ENCODE measurements at places on chromosomes 6 and 20.

GRCh38 chr6:144661116-144661806, 376.1 kb downstream of the UTRN start:
- no peak for DNase-seq

DNA sequence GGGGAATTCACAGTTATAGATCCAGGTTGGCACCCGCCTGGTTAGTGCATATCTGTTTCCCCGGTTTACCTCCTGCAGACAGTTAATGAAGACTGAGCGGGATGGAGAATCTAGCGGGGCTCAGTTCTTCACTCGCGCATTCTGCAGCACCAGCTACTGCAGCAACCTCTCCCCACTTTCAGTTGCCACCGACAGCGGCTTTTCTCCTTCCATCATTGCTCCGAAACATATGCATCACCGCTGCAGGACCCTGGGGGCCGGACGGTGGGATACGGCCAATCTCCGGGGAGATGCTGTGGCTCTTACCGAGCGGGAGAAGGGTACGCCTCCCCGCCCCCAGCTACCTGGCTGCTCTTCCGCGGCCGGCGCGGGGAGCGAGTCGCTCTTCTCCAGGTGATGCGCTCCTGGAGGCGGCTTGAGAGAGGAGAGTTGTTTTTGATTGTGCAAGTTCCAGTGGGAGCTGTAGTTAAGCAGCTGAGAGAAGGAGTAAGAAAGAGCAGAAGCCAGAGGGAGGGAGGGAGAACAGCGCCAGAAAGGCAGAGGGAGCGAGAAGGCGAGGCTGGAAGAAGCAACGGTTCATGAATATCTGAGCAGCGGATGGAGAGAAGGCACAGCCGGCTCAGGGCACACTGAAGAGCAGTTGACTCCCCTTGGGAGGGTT, at the start of gene SGK1:
Gene SGK1, minus strand, starts transcription at position 642 of the 661 bp plus-strand sequence. CDS start 652 bp downstream, outside the sequence.
- no peak for DNase-seq

DNA sequence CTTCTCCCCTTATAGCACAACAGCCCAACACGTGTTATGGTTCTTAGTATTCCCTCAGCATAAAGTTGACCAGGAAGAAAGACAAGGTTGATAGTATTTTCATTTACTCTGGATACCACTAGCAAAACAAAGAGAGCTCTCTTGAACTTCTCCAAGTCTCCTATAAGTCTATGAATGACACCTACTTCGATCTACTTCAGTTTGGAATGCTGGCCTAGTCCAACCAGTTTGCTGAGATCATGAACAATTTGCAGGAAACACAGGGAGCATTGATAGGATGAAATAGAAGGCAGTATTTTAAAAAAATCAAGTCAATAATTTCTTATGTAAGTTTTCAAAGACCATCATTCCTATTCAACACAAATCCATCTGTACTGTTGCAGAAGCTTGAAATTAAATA, 93.6 kb downstream of the GJA10 start:
- DNase-seq = no peak

DNA sequence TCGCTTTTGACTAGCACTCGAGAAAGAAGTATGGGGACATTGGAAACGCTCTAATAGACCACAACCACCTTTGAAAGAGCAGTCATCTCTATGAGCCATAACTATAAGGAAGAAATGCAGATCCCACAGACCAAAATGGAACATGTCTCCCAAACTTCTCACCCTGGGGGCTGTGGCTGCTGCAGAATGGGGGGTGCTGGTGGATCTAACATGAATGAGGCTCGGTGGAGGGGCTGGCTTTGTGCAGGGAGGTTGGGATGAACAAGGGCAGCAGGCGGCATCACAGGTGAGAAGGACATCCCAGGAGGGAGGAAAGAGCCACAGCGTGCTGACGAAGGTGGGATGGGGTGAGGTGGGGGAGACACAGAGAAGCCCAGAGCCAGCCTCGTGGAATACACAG, 10.5 kb upstream of the CCR6 start:
- DNase-seq = no peak

DNA sequence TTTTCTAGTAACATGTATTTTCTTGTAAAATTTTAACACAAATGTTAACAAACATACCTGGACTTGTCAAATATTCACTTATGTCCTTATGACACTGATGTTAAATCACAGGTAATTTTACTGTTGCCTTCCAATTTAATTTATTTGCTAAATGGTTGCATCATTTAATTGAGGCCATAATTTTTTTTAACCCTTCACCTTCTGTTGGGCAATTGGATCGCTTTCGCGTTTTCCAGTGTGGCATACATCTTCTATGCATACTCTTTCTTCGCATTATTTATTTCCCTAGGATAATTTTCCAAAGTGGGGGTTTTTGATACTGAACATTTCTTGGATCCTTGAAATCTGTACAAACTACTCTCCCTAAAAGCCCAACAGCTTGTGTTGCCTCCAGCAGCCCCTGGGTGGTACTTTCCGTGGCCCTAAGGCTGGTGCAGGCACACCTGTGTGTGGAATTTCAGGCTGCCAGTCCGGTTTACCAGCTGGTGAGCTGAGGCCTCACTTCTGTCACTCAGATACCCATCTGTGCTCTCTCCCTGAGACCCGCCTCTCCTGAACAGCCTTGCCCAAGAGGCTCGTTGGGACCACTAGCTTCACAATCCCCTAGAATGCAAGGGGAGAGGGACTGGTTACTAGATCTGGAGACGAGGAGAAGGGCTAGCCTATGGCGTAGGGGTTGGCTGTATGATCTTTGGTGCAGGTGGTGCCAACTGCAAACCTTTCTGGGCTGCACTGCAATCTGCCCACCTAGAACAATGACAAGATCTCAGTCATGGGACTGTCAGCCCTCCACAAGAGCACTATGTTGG, 11.2 kb upstream of the C20orf144 start:
- no peak for DNase-seq

DNA sequence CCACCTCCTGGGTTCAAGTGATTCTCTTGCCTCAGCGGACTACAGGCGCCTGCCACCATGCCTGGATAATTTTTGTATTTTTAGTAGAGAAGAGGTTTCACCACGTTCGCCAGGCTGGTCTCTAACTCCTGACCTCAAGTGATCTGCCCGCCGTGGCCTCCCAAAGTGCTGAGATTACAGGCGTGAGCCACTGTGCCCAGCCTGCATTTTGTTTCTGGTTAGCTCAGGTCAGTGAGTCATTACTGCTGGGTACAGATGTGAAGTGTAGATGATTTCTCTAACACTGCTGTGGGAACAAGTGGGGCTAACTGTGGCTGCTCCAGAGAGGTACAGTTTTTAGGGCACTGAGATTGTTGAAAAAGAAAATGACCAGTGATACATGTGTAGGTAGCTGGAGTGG, 188.6 kb downstream of the PRL start:
- no peak for DNase-seq

GRCh38 chr20:46631212-46631869, 19.9 kb downstream of the SLC13A3 start:
- no peak for DNase-seq

DNA sequence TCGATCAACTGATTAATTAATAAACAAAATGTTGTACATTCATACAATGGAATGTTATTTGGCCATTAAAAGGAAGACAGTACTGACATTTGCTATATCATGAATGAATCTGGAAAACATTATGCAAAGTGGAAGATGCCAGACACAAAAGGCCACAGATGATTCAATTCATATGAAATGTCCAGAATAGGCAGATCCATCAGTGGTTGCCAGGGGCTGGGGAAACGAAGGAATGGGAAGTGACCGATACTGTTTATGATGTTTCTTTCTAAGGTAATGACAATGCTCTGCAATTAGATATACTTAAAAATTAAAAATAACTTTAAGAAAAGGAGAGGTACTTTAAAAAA, 37.2 kb downstream of the ELOVL5 start:
- no peak for DNase-seq

DNA sequence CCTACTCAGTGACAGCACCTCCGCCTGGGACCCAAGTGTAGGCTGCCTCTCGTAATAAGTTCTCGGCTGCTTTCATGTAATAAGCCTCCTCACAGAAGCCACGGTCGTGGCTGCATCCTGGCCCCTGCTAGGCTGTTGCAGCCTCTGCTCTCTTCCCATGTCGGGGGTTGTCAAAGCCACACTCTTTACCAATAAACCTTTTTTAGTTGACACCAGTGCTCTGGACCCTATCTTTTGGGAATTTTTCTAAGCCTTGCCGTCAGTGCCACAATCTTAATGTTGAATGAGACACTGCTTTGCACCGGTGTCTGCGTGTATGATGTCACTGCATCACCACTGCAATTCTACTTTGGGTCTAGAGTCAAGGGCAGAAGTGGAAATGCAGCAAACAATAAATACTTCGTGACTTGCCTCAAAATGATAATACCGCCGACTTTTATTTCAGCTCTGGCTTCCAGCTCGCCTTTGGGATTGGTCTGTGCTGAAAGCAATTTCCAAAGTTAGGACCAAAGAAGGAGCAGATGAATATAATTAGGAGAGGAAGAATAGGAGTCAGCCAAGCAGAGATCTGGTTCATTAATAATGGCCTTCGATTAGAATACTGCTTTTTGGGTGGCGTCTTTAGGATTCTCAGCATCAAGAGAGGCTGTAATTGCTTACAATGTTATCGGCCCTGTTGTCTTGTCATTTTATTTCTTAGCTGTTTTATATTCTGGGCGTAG, 57.6 kb upstream of the CCN6 start:
- DNase-seq = no peak
